CD8-positive, alpha-beta memory T cell (primary cell): ENCODE measurements at places on chromosomes 3 and 15.

GRCh38 chr3:158108445-158108985, 1.4 kb upstream of the RSRC1 start:
- no peak for DNase-seq

GRCh38 chr3:2929574-2929973, 180.6 kb downstream of the IL5RA start:
- DNase-seq: no peak

- DNase-seq: no peak
Measured at GRCh38 chr3:149247008-149247710, 25.5 kb upstream of the CP start.

DNA sequence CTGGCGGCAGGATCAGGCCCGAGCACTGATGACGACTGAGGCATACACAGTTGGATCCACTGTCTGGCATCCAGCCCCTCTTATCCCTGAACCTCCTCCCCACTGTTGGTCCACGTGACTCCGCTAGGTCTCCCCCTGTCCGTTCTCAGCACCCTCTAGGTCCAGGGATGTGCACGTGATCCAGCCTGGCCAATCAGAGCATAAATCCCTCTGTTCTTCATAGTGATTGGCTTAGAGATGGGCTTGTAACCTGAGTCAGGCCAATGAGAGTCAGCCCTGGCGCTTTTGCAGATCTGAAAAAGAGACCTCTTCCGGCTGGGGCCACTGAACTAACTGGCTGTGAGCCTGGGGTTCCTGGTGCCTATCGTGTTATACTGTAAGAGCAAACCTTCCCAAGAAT, 20.5 kb upstream of the IQSEC1 start:
- no peak for DNase-seq

- no peak for DNase-seq
Measured at GRCh38 chr3:41224120-41224806, 25.0 kb downstream of the CTNNB1 start.

DNA sequence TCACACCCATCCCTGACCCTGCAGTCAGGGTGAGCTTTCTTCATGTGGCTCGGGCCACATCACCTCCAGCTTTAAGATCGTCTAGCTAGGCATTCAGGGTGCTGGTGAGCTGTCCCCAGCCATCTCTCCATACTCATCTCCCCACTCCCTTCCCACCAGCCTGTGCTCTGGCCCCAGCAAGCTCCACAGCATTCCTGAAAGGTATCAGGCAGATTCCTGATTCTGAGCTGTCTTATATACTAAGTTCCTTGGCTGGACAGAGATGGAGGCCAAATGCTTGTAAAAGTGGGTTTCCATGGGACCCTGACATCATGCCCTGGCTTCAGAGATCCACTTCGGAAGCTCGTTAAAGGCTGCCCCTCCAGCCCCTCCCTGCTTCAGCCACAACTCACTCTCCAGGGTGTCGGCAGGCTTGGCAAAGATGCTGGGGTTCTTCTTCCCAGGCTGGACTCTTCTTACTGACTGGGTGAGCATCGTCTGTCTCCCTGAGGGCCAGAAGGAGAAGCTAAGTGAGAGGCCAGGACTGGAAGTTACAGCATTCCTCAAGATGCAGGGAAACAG, 3.9 kb downstream of the CILP start:
- DNase-seq: no peak

DNA sequence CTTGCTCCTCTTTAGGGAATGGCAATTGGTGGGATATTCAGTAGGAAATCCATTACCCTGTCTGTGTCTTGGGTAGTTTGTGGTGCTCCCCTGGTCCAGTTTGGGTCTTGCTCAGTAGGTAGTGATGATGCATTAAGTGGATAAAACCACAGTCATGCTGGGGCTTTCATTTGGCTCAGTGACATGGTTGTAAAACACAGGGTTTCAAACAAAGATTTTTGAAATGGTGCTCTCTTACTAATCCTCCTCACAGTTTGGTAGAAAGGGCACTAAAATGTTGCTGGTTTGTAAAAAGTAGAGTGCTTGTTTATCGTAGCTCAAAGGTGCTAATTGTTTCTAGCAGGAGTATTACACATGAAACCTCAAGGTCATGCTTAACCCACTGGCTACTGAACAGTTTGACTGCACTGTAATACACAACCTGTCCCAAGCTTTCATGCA, 22.9 kb downstream of the BBX start:
- no peak for DNase-seq

GRCh38 chr15:73982222-73982962, 9.7 kb downstream of the STOML1 start:
- DNase-seq: no peak

- peak; percentile 33 for DNase-seq
Measured at GRCh38 chr3:84440291-84440690, 518.5 kb upstream of the CADM2 start.

DNA sequence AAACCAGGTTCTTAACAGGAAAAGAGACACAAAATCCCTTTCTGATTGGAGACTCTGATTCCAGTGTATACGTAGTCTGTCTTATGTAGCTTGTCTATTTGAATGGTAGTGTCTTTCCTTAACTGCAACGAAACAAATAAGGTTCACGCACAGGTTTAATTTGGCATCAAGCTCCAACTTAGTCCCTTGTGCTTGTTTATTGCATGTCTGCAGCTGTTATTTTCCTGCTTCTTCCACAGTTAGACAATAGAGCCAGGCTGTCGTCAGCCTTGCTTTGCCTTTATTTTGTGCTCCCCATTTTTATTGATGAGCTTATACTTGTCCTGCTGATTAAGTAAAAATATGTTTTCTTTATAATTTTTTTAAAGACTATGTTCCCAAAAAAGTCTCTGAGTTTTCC, 152.7 kb upstream of the CDIN1 start:
- DNase-seq: no peak

DNA sequence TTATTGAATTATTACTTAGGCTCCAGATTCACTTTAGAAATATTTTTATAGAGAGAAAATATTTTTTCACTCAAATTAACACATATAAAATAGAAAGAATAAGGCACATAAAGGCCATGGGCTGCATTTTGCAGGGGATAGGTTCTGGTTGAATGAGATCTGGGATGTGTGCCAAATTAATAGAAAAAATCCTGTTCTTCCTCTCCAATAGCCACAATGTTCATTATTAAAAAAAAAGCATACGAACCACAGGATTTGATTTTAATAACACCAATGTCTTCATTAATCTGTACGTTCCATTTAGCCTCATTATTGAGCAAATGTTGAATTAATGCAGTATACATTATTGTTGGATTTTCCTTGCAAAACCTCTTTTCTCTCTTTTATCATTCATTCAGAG, 622.8 kb upstream of the AGTR1 start:
- no peak for DNase-seq

DNA sequence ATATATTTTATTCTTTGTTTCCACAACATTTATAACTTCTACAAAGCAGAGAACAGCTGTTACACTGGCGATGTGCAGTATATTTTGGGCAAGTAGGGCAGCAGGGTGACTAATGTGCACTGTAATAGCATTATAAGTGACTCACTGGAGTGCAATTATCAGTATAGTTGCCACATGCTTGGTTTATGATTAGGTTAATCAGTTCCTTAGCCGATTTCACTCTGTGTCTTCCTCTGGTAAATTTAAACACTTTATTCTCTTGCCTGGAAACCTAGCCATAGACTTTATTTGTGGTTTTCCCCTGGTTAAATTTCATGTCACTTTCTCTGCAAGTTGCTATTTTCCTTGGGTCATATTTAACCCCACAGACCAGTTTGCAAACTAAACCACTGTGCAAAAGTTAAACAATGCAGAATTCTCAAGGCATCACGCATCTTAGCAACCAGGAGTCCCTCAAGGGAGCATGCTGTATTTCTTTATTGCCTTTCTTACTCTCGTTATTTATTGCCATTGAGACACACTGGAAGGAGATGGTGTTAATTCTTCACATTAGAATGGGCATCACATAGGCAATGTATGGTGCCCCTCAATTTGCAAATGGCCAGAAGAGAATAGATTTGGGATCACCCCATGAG, 690.2 kb upstream of the DPPA4 start:
- DNase-seq: no peak

DNA sequence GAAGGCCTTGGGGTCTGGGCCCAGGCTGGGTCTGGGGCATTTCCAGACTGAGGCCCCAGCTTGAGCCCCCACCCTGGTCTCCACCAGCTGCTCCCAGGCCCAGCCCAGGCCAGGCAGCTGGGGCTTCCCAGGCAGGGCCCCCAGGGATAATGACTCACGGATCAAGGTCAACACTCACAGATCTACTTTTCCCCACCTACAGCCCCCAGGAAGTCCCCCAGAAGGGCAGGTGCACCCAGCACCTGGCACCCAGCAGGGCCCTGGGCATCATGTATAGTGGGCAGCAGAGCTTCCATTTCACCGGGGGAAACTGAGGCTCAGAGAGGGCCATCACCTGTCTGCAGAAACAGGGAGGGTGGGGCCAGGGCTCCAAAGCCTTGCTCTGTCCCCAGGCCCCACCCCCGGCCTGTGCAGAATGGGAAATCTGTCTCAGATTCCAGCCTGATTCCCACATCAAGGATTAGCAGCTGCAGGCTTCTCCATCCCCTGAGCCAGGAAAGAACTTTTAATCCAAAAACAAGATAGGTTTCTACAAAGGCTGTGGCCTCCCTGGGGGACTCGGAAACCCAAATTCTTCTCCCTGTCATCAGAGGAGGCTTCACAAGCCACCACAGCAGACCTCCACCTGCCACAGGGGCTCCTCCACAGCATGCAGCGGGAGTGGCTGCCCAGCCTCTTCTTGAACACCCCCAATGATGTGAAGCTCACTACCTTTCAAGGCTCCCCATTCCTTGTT, 49.8 kb downstream of the IQSEC1 start:
- DNase-seq: no peak
